ENCODE measurements at places on chromosomes 4 and X. TPM values are rescaled to one million over a fixed set of nuclear protein-coding genes. Genes with fewer than 3 reads are reported as not detected.

The UGT2B15 gene
- not detected for total RNA-seq

The ZNF718 gene
- 4.5 TPM for total RNA-seq

The RAB40A gene
- total RNA-seq, result 0.19 TPM

The CENPE gene
- 3.9 TPM for total RNA-seq

The IBSP gene
- total RNA-seq, result 0.19 TPM

The NR3C2 gene
- total RNA-seq, result 8.5 TPM

The TRAM1L1 gene
- total RNA-seq, result 3.3 TPM

The MAGEB6B gene
- not detected for total RNA-seq

All from regular cardiac myocyte (primary cell).